Karpas-422 (cell line): ENCODE measurements at places on chromosomes 7 and 10. TPM values are rescaled to one million over a fixed set of nuclear protein-coding genes. Genes with fewer than 3 reads are reported as not detected.

Gene ASZ1
- not detected in 2 replicates for total RNA-seq

DNA sequence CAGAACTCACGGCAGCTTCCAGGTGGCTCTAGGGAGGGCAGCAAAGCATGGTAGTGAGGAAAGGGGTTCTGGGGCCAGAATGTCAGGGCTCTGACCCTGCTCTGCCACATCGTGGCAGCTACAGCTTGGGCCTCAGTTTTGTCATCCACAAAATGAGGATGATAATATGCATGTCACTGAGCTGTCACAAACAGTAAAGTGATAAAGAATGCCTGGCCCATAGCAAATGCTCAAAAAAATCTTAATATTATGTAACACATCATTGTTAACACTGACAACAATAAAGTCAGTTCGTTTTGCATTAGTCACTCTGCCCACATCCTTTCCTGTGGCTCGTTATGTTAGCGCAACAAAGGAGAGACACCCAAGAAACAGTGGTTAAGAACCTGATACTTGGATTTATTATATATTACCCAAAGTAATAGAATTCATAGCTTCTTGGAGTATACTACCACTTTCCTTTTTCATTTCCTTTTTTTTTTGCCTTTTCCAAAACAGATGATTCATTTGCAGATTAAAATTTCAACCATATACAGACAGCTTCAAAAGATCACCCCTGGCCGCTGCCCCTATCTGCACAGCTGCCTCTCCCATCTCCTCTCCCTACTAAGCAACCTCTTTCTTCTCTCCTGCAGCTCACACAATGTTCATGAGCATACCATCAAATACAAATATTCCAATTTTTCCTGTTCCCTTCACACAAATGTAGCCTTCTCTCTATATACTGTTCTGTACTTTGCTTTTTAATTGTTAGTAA lies 45.5 kb upstream of the DDC start:
- no peak for DNase-seq

GRCh38 chr7:14738086-14738485 lies 164.5 kb downstream of the DGKB start:
- no peak for DNase-seq

DNA sequence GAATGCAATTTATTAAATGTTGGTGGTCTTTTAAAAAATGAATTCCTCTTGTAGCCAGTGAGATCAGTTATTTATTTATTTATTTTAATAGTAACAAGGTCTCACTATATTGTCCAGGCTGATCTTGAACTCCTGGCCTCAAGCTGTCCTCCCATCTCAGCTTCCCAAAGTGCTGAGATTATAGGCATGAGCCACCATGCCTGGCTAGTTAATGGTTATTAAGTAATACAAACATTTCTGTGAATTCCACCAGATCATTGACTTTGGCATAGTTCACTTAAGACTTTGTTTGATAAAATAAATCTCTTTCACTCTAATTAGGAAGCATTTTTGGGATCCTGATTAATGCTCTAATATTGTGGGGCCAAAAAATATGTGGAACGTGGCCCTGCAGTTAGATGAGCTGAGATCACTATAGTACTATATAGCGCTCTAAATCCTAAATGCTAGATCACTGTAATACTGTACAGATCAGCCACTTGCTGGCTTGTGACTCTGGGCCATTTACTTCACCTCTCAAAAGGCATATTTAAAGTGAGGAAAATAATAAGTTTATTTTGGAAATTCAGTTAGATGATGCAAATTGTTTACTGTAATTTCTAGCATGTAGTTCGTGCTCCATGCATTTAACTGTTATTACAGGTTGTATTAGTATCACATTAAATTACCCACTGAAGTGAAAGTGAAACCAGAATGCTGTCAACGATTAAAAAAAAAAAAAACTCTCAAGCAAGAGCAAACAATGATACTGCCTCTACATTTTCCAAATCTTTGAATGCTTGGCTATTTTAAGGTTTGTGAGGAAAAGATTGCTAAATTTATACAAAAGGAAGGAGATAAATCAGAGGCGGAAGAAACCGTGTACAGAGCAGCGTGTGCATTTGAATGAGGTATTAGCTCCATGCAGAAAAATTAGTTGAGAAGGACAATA lies 15.9 kb upstream of the FAS start:
- no peak for DNase-seq

- peak; percentile 79 for DNase-seq
These were observed at the start of gene UNC5B for GRCh38 chr10:71212318-71213126. Gene UNC5B (plus strand): TSS chr10:71212570. CDS start chr10:71212986, 416 bp downstream.

Gene TMEM130
- 0.40 TPM in 1 of 2 replicates, not detected in the other for total RNA-seq

DNA sequence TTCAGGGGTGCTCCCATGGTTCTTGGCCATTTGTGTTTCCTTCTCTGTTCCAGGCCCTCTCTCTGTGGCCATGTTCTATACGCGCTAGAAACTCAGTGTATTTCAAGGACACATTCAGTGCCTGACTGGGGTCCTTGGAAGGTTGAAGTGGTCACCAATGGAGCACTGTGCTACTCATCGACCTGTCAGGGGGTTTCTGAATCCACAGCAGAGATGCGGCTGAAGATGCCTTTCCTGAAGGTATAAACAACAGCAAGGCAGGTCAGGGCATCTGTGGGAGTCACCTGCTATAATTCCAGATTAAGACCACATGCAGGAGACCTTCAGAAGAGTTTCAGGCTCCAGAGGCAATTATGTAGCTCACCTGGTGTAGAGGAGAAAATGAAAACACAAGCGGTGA lies 86.8 kb upstream of the MGMT start:
- no peak for DNase-seq

Gene ENO4
- total RNA-seq = not detected in 2 replicates

DNA sequence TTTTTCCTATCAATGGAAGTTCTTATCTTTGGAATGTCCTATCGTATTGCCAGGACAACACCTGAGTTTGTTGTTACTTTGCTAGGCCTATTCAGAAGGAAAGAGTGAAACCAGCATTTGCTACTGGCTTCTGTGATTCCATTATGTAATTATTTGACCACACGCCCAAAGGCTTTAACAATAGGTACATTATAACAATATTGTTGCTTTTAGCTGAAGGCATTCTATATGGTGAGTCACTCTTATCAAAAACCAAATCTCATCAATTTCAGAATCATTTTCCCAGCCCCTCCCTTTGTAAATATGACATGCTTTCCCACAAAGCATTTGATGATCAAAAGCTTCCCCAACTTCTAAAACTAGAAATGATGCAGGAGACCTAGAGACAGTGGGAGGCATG lies 294.4 kb upstream of the NEBL start:
- DNase-seq = no peak

Gene ERVW-1
- total RNA-seq = not detected in 2 replicates

DNA sequence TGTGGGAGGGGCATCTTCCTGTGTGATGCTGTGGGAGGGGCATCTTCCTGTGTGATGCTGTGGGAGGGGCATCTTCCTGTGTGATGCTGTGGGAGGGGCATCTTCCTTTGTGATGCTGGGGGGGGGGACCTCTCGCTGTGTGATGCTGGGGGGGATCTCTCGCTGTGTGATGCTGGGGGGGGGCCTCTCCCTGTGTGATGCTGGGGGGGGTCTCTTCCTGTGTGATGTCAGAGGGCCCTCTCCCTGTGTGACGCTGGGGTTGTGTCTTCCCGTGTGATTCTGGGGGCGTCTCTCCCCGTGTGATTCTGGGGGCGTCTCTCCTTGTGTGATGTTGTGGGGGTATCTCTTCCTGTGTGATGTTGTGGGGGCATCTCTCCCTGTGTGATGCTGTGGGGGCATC lies 27.9 kb upstream of the DPYSL4 start:
- DNase-seq = no peak

Gene FOXP2
- total RNA-seq = not detected in 2 replicates

GRCh38 chr7:90492250-90492649 lies 22.8 kb downstream of the PTTG1IP2 start:
- DNase-seq = no peak

DNA sequence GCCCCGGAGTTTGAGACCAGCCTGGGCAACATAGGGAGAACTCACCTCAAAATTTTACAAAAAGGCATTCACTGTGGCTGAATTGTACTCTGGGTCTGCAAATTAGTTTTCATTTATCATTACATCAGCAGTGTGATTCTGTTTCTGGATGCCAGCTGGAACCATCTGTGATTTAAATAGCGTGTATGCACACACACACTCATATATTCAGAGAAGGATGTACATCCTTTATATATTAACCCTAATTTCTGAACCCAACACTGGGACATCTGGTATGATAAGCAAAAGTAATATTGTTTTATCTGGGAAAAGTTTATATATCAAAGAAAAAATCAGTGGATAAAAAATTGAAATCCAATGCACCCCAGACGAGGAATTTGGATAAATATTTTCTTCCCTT lies 33.8 kb upstream of the LYZL1 start:
- no peak for DNase-seq

- DNase-seq = no peak
These were observed 11.3 kb downstream of the DUSP5 start for GRCh38 chr10:110508806-110509544.

- no peak for DNase-seq
These were observed 40.7 kb downstream of the KMT2C start for GRCh38 chr7:152395112-152395511.

Gene MDFIC
- total RNA-seq = not detected in 2 replicates

DNA sequence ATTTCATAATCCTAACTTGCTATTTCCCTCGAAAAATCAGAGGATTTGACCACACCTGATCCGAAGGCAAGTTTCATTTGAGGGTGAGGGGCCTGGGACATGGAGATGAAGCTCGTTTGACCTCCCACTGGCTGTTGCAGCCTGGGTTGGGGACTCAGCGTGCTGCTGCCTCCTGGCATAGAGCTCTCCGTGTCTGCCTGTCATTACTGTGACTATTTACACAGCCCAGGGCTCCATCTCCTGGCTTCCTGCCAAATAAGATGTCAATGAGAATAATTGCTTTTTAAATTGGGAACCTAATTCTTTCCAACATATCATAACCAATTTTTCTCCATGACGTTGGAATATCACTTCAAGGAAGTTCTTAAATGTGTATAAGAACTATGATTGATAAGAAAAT lies 139.3 kb upstream of the COBL start:
- no peak for DNase-seq

Gene FAM24B
- 11.6 and 16.3 TPM in 2 replicates for total RNA-seq

Gene ZNF804B
- total RNA-seq = 0.07 TPM in 1 of 2 replicates, not detected in the other

Gene ERLIN1
- 8.3 and 9.0 TPM in 2 replicates for total RNA-seq

DNA sequence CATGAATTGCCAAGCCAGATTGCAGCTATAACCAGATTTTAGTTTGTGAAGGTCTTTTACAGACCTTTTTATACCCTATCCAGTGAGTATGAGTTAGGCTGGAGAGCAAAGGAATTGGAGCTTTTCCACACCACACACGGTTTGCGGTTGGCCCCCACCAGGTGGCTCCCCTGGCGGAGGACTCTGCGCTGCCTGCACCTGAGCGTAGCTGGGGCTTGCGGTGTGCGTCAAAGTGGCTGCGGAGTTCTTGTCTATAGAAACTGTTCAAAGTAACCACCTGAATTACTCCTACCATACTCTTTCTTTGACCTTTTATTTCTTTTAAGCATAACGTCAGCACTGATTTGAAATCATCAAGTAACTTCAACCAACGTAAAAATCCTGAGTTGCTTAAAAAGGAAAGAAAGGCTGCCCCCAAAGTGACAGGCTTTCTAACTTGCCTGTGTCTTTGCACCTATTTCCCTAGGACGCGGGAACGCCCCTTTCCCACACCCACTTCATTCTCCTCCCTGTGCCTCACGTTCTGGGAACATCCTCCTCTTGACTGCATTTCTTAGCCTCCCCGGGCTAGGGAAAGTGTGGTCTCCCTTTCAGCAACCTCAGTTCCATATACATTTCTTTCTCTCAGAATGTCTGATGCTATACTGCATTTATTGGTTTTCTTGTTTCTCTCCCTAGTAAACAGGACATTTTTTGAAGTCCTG lies 47.6 kb upstream of the TMEM72 start:
- DNase-seq = no peak

Gene FANK1
- total RNA-seq = not detected in 2 replicates

Gene LIPK
- not detected in 2 replicates for total RNA-seq

GRCh38 chr7:23350466-23350865 lies 51.3 kb downstream of the MALSU1 start:
- DNase-seq = no peak
